NCI-H524 (cell line): ENCODE measurements at places on chromosomes 13 and 19.

DNA sequence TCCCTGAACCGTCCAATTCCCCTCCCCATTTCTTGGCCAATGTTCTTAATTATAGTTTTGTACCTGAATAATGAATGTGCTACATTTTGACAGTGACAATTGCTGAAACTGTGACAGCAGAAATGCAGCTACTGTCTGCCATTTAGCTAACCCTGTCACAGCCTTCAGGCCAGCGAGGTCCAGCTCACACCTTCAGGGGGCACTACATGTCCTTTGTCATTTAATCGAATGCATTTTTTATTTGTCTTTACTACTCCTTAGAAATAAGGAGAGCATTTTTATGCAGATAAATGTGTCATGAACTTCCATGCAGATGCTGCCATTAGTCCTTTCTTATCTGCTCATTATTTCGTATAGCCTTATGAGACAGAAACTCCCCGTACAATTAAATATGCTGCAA, 159.9 kb downstream of the MZT1 start:
- DNase-seq: no peak

DNA sequence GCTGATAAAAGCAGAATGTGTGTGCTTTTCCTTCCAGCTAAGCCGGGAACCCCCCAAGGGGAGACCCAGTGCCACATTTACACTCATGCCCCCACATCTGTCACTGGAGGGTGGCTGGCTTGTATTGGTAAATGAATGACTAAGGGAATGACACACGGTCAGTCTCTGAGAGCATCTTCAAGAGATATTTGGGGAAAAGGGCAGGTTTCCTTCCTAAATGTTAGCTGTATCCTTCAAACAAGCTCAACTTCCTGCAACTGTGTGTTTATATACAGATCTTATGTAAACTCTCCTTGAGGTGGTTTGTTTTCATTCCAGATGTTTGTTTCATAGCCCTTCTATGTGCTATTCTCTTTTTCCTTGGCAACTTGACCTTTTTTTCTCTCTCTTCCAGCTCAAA, 192.6 kb downstream of the COL4A1 start:
- DNase-seq: no peak

GRCh38 chr19:55426042-55426441, 17.1 kb downstream of the SHISA7 start:
- no peak for DNase-seq

DNA sequence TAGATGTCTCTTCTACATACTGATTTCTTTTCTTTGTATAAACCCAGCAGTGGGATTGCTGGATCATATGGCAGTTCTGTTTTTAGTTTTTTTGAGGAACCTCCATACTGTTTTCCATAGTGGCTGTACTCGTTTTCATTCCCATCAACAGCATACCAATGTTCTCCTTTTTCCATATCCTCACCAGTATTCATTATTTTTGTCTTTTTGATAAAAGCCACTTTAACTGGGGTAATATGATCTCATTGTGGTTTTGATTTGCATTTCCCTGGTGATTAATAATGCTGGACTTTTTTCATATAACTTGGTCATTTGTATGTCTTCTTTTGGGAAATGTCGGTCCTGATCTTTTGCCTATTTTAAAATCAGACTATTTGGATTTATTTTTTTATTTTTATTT, 108.5 kb downstream of the PAN3 start:
- no peak for DNase-seq

DNA sequence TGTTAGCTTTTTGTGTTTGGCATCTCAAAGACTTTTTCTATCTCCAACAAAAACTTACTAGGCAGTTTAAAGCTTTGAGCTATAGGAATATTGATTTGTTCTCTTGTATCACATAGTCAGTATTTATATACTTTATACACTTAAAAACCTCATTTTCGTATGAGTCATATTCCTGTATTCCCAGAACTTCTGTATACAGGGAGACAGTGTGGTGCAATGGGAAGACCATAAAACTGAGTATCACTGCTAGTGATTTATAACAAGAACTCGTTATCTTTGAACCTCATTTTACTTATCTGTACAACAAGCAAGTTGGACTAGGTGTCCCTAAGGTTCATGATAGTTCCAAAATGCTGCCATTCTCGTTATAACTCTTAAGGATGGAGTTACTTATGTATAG, 6.3 kb downstream of the GPR180 start:
- no peak for DNase-seq
